ENCODE measurements at places on chromosomes 11 and 22.

DNA sequence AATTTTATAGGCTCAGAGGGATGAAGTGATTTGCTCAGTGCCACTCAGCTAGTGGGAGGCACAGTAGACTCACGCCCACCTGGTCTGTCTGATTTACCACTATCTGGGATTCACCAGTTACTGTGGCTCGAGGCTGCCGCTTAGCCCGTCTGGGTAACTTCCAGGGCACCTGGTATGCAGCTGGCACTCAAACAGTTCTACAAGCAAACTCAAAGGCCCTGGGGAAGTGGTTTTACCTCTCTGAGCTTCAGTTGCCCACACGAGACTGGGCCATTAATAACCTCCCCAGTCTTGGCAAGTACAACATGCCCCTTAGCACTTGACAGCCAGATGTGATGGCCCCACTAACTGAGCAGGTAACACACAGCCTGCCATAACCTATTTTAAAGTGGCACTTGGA is 2.6 kb downstream of the GDPD5 start:
- DNase-seq: no peak

- no peak for DNase-seq
Observed at GRCh38 chr11:112858289-112859023, 102.8 kb upstream of the NCAM1 start.

- no peak for DNase-seq
Observed at GRCh38 chr22:48147404-48147803, 1385.0 kb downstream of the TBC1D22A start.

GRCh38 chr11:134278356-134278755 is 2.2 kb downstream of the GLB1L3 start:
- DNase-seq: no peak

DNA sequence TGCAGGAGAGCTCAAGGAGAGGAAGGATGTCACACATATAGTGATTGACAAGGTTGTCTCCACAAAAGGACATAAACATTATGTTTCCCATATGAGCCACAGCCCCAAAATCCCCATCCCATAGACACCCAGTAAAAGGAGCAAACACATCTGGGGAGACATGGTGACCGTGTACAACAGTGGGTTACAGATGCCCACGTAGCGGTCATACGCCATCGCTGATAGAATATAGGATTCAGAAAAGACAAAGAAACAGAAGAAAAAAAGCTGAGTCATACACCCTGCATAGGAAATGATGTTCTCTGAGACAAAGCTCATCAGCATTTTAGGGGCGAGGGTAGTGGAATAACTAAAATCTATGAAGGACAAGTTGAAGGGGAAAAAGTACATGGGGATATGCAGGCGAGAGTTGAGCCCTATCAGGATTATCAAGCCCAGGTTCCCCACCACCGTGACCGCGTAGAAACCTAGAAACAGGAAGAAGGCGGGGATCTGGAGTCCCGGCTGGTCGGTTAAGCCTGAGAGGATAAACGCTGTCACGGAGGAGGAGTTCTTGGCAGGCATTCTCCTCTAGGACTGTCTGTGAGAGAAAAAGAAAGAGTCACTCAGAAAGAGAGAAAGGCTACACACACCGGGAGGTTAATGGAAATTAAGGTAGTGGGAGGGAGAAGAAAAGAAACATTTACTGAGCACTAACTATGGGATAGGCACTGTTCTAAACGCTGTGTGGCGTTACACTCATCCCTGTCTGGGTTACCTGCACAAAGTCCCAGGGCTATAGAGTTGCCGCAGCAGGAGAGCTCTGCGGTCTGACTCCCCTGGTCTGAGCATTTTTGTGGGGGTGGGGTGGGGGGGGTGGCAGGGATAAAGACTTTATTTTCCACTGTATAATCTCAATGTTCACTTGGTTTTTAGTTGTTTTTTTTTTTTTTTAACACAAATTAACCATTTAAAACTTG is 36.1 kb upstream of the OR8B8 start:
- no peak for DNase-seq

- no peak for DNase-seq
Observed at GRCh38 chr11:8671651-8672062, 10.8 kb downstream of the TRIM66 start.

GRCh38 chr11:36492724-36493304 is 17.3 kb downstream of the TRAF6 start:
- DNase-seq: peak; percentile 59

- DNase-seq: no peak
Observed at GRCh38 chr11:1421291-1421690, 31.6 kb downstream of the BRSK2 start.

DNA sequence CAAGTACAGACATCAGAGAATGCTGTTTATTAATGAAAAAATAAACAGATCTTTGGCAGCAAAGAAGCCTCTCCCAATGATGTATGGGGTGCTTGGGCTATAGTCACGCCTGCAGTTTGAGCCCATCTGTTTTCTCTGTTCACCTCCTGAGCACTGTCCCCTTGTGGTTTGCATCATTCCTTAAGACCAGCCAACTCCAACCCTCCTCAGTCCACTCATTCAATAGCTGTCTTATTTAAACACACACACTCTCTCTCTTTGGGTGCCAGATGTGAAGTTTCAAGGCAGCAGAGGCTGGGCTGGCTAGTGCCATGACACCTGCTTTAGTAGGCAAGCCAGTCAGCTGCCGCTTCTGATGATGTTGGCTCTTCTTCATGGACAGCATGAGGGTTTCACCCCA is 58.1 kb downstream of the POLD3 start:
- DNase-seq: no peak

DNA sequence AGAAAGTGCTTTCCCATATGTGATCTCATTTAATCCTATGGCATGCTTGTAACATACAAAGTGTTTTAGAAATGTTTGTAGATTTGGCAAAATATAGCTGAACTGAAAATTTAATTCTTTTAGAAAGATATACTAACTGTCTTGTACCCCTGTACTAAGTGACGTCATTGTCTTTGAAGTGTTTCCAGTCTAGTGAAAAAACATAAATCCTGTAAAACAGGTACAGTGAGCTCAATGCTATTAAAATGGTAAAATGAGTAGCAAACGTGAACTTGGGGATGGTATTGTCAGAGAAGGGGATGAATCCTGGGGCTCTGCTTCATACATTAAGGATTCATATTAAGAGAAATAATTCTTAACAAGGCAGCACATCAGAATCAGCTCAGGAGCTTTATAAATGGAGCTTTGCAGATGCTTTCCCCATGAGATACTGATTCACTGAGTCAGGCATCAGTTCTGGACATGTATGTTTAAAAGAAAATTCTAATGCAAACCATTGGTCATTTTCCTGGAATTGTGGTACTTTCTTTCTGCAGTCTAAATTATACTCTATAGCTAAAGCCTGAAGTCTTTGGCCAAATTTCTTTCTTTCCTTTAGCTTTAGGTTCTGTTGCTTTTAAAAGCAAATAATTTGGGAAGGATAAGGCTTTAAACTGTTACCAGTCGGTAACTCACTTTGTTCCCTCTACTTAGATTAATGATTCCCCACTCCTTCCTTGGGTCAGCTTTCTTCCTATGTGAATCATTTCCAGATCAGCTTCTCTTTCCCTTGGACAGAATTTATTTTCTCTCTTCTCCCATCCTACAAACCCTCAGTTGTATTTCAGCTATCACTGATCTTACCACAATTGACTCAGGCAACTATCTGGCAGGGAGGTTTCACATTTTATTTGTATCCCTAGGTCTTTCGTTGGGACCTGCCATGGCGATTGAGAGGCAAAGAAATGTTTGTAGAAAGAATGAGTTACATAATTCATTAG is 57.5 kb upstream of the DDI1 start:
- no peak for DNase-seq

GRCh38 chr11:65150509-65151299 is 16.4 kb upstream of the SYVN1 start:
- no peak for DNase-seq

DNA sequence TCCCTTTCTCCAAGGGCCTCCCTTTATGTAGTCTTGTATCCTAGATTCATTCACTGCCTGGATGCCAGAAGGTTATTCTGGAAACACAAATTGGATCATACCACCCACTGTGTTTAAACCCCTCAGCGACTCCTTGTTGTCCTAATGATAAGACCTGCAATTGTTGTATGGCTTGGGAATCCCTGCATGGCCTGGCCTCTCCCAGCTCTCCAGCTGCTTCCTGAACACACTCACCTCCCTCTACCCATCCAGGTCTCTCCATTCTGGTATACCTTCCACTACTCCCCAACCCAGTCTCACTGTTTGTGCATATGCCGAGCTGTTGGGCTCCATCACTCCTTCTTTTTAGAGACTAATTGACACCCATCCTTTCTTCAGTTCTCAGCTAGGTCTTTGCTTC is 124.3 kb upstream of the ALX4 start:
- no peak for DNase-seq

GRCh38 chr11:5291207-5291838 is 10.4 kb downstream of the OR51B4 start:
- DNase-seq: peak; percentile 26

DNA sequence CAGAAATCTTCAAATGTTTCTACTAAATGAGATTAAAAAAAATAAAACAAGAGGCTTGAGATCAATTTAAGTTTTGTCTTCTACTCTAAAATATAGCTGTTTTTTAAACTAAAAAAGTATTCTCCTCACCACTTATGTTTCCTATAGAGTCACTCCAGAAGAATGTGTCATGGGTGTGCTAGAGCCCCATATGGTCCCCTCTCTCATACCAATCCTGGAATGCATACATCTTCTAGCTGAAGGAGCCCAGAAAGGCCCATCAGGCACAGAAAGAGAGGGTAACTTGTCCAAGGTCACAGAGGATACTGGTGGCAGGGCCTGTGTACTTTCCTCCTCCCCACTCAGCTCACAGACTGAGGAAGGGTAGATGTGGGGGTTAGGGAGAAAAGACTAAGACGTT is 34.4 kb downstream of the RELT start:
- no peak for DNase-seq

DNA sequence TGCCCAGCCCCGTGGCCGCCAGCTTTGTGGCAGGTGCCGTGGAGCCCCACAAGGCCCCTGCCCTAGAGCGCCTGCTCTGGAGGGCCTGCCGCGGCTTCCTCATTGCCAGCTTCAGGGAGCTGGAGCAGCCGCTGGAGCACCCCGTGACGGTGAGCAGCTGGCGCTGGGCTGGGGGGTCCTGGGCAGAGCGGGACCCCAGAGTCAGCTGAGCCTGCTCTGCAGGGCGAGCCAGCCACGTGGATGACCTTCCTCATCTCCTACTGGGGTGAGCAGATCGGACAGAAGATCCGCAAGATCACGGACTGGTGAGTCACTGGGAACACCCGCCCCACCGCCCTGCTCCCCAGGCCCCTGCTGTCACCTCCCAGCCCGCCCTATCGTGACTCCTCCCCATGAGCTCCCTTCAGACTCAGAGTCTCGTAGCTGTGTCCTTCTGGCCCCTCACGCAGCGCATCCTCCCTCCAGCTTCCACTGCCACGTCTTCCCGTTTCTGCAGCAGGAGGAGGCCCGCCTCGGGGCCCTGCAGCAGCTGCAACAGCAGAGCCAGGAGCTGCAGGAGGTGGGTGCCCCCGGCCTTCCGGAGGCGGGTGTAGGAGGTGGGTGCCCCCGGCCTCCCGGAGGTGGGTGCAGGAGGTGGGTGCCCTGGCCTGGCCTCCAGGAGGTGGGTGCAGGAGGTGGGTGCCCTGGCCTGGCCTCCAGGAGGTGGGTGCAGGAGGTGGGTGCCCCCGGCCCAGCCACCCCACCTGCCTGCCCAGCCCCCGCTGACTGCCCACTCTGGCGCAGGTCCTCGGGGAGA is 4.7 kb downstream of the TCIRG1 start:
- no peak for DNase-seq

DNA sequence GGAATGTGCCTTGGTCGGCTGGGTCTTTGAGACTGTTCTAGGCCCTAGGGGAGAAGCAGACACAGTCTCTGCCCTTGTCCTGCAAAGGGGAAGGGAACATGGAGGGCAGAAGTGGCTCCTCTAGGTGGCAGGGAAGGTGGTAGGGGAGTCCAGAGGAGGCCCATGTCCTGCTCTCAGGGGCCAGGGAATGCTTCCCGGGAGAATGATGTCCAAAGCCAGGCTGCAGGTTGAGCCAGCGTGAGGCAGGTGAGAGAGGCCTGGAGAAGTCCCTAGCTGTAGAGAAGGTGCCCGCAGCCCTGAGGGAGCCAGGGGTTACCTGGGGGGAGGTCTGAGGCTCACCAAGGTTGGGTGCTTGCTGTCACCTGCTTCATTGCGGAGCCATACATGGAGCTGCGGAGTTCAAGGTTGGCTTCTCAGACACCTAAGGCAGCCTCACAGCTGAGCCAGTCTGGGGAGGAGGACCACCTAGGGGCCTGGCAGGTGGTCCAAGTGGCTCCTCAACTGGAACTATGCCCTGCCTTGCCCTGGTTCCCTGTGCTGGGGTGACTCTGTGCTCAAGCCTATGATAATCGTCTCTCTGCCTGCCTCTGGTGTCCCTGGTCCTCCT is 46.1 kb downstream of the SMIM38 start:
- no peak for DNase-seq

- DNase-seq: no peak
Observed at GRCh38 chr11:45208135-45208534, 61.7 kb downstream of the PRDM11 start.

- no peak for DNase-seq
Observed at GRCh38 chr11:16924826-16925560, 89.2 kb downstream of the PLEKHA7 start.

GRCh38 chr11:95499516-95500135 is 268.6 kb upstream of the SESN3 start:
- no peak for DNase-seq

DNA sequence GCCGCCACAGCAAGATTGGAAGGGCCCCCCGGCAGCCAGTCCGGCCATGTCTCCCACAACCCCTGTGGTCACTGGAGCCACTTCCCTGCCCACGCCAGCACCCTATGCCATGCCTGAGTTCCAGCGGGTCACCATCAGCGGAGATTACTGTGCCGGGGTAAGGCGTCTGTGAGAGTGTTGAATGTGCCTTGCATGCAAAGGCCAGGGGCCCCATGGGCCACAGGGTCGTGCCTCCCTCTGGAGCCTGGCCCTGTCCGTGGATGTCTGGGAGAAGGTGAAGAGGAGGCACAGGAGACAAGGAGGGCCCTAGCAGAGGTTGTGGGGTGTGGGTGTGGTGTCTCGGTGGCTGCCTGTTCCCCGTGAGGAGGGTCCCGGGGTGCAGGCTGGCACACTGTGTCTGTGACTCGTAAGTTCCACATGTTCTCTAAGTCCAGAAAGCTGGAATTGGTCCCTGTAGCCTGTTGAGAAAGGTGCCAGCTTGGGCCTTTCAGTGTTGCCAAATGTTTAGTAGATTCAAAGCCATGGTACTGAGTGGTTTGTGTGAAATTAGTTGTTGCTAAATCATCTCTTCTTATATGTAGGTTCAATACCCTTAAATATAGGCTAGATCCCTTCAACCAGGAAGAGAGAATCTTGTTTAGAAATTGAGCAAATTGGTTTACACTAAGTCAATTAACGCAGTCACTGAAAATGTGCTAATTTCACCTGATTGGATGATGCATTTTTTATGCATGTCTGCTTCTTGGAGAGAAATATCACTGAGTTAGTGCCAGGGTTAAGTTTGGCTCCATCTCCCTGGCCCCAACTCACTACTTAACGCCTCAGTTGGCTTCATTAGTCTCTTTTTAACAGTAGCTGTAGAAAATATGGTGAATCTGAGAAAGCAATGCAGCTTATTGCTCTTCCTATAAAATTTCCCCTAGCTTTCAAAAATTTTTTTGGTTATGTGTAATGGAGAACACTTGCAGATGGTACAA is 23.8 kb downstream of the AMPD3 start:
- DNase-seq: no peak

All from T-helper 2 cell (primary cell).